ENCODE measurements at places on chromosomes 4 and X.

GRCh38 chrX:74225111-74225510 is 78.9 kb upstream of the ZCCHC13 start:
- DNase-seq: no peak

- peak; percentile 90 for DNase-seq
Observed at GRCh38 chr4:76301068-76301774, 5.3 kb upstream of the STBD1 start.

GRCh38 chr4:156493858-156494257 is 477.7 kb downstream of the PDGFC start:
- DNase-seq: no peak

DNA sequence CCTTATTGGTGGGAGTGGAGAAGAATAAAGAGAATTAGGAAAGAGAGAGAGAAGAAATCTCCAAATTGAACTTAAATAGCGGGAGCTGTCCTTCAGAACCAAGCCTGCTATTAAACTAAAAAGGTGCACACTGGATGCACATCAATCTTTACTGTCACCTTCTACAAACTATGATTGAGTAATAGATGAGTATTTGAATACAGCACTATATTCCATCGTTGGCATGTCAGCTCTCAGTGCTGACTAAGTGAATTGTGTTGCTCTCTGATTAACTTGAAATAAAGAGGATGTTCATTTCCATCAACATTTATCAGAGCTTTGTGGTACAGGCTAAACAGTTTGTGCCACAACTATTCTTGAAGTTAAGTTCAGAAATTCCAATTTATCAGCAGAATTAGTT is 143.7 kb upstream of the PABPC4L start:
- no peak for DNase-seq

- DNase-seq: peak; percentile 68
Observed at GRCh38 chrX:15242899-15243555, 26.9 kb downstream of the ASB9 start.

- DNase-seq: no peak
Observed at GRCh38 chr4:23680671-23681518, 209.0 kb downstream of the PPARGC1A start.

DNA sequence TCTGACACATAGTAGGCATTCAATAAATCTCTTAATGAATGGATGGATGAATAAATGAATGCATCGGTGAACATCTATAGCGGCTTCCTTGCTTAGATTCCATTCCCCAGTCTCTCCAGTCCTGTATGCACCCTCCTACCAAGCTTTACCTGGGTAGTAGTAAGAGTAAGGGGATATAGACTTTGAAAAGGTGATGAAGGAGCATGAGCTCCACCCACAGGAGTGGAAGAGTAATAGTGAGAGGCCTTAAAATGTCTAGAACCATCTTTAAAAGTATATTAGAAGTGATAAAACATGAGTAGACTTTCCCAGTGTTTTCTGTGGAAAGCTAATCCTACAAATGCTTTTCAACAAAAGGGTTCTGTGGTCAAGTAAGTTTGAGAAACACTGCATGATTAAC is 35.5 kb upstream of the GPC3 start:
- DNase-seq: no peak

- peak; percentile 51 for DNase-seq
Observed at GRCh38 chrX:9873952-9874351, 87.7 kb downstream of the SHROOM2 start.

DNA sequence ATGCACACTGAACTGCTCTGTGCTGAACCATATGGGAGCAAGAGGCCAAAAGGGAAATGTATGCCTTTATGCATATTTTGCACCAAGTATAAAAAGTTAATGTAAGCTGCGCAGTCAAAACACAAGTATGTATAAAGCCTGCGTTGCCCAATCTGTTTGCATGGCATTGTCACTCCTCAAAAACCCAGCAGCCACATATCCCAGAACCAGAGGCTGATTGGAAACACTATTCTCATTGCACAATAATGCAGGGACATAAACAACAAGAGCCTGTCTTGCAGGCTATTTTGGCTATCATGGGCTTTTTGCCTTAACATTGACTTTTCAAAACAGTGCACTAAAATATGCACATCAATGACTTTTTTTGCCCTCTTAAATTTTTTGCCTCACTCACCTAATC is 5.1 kb upstream of the ASB9 start:
- no peak for DNase-seq

DNA sequence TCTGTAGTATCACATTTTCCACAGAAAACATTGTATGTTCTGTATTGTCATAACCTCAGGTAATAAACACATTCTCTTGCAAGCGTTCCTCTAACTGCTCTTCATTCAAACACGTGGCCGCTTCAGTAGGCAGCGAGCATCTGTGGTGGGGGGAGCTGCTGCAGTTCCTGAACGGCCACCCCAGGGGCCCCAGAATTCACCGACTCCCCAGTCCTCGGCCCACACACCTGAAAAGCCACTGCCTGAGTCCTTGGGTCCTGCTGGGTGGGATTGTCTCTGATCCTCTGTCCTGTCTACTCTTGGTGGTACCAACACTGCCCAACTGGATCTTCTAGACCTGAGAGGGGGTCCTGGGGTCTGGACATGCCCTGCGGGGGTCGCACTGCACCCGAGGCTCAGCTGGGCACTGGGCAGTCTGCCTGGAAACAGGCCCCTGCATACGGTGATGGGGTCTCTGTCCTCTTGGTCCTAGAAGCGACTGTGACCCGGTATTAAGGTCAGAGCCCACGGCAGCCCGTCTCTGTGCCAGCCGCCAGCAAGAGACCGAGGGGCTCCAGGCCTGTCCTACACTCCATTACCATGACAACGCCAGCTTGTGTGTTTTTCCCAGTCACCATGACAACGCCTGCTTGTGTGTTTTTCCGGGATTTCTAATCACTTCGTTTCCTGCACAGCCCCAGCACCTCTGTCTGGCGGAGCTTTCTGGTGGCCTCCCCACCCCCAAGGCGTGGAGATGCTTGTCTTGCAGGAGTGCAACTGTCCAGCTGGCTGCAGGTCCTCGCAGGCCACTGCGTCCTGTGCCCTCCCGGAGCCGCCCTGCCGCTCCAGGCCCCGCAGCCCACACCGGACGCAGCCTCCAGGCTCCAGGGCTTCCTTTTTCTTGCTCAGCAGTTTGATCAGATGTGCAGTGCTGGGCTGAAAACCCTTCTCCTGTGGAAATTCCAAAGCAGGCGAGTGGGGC is 16.0 kb downstream of the CTBP1 start:
- DNase-seq: no peak

GRCh38 chr4:92636038-92636806 is 332.5 kb downstream of the GRID2 start:
- DNase-seq: no peak
